RWPE2 (cell line): ENCODE measurements at places on chromosomes 3 and 15.
A peak's percentile ranks its signal among the peaks of the same experiment; 100 is the strongest.

DNA sequence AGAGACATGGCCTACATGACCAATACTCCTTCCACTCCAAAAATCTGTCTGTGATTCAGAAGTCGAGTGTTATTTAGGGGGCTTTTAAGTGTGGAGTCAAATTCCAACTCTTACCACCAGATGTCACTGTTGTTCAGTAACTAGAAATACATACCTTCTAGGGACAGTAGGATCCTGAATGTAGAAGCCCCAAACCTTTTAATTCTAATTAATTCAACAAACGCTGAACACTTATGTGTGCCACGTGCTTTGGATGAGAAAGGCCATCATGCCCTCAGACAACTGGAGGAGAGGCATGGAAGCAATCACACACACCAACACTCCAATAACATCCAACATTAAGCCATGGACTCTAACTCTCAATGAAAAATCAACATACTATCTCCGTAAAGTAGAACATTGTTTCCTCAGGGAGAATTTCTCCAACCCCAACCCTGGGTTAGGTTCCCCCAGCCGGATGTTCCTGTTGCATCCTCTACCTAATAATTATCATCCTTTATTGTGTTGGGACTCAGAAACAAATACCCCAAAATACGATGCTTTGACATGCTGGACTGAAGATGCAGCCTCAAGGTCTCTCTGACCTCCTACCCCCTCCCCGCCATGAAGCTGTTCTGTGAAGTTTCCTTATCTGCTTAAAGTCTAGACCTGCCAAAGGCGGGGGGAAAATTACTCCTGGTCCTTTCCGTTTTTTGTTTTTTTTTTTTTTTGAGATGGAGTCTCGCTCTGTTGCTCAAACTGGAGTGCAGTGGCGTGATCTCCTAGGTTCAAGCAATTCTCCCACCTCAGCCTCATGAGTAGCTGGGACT, 8.0 kb upstream of the CCDC13 start:
- no peak for DNase-seq

DNA sequence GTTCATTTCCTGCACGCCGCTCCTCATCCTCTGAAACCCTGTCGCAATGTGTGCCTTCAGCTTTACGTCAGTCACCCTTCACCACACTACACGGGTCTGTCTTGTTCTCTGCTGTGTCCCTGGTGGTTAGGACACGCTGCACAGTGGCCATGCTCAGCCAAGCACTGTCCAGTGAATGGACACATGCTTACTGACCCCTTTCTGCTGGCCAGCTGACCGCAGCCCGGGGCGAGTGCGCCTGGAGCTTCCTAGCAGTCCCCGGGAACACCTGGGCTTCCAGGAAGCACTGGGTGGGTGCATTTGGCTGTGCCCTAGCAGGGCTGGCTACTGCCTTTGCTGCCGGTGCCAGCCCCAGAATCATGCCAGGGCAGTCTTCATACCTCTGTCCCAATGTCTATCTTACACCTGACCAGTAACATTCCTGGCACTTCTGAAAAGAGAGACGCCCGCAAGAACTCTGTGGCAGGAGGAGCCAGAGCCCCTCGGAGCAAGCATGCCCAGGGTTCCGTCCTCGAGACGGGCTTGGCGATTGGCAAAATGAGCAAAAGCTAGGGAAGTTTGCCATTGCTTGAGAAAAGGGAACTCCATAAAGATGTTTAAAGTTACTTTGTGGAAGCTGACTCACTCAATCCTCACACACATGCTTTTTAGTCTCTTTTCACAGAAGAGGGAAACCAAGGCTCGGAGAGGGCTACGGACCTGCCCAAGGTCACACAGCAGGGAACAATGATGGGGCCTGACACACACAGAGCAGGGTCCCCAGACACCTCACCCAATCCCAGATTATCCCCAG, 15.7 kb upstream of the ZXDC start:
- no peak for DNase-seq

DNA sequence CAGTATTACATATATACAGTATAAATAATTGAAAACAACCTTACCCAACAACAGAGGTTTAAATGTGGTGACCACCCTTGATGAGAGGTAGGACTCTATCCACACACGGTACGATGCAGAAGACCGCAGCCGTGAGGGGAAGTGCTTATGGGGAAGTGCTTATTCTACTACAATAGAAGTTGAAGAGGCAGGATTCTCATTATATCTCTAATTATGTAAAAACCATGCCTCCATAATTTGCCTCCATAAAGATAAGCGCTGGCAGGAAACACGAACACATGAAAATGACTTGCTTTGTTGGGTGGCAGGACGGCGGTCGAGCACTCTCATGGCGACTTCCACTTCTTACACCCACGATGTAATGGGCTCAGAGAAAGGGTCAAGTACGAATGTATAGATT, 7.2 kb upstream of the MUC13 start:
- no peak for DNase-seq

GRCh38 chr3:38163841-38164642, 1.3 kb upstream of the OXSR1 start:
- no peak for DNase-seq

DNA sequence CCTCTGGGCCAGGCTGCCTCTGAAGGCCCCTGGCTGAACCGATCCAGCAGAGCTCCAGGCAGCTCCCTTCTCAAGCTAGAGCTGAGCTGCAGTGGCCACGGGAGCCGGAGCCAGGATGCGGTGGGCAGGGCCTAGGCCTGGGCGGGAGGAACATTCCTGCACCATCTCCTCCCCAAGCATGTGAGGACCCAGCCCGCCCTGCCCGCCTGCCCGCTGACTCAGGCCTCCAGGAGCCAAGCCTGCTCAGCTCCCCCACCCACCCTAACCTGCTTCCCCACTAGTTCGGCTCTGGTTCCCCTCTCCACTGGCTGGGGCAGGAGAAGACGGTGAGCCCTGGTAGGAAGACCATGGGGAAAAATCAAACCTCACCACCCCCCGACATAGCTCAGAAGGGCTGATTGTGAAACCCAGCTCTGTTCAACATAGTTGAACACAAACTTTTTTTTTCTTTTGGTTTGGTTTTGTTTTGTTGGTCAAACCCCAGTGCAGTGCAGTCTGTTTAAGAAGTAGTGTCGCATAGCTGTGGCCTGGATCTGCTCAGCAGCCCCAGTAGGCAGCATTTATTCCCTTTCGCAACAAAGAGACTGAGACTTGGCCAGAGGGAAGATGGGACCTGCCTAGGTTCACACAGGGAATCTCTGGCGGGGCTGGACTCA, 13.5 kb downstream of the SNX33 start:
- DNase-seq: peak; percentile 100

DNA sequence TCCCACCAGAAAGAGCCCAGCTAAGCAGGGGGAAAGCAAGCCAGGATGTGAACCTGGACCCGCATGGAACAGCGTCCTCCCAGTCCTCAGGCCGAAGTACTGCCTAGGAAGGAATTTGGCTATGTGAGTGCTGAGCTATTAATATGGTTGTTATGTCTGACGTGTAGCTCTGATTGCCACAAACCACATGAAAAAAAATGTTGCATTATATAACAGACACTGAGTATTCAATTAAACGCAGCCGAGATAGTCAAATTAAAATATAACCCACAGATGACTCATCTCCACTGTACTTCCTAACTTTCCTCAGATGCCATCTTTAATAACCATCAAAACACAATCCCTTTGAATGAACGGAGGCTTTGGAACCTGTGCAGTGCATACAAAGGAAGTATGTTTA, 111.1 kb downstream of the GABRB3 start:
- no peak for DNase-seq

GRCh38 chr15:86743283-86743903, 663.7 kb downstream of the AGBL1 start:
- DNase-seq: no peak
